Activated B cell treated with CpG ODN at 0.5 μM for 24 hours (primary cell): ENCODE measurements at places on chromosomes 13 and 19. TPM values are rescaled to one million over a fixed set of nuclear protein-coding genes. Genes with fewer than 3 reads are reported as not detected.

Gene C19orf85
- total RNA-seq, result not detected in 2 replicates

- peaks cover 35% of the 10 kb centered on the region for H3K4me1 ChIP-seq
- no peaks in the 10 kb centered on the region for H3K36me3 ChIP-seq
- peak overlapping the region; percentile 79 for H3K4me3 ChIP-seq
Measured at GRCh38 chr19:18435178-18435841, 2.6 kb downstream of the ISYNA1 start.

Gene SULT2A1
- not detected in 2 replicates for total RNA-seq

GRCh38 chr13:31950111-31950815 is 81.3 kb upstream of the FRY start:
- H3K36me3 ChIP-seq, result no peaks in the 10 kb centered on the region
- H3K4me1 ChIP-seq, result peaks cover 17% of the 10 kb centered on the region
- no peak overlapping the region for H3K4me3 ChIP-seq
- no peaks in the 10 kb centered on the region for H3K27me3 ChIP-seq

- H3K4me1 ChIP-seq, result no peaks in the 10 kb centered on the region
- no peaks in the 10 kb centered on the region for H3K36me3 ChIP-seq
- no peak for DNase-seq
- no peak overlapping the region for H3K4me3 ChIP-seq
Measured at GRCh38 chr13:105519771-105520170, 1015.7 kb downstream of the EFNB2 start.

DNA sequence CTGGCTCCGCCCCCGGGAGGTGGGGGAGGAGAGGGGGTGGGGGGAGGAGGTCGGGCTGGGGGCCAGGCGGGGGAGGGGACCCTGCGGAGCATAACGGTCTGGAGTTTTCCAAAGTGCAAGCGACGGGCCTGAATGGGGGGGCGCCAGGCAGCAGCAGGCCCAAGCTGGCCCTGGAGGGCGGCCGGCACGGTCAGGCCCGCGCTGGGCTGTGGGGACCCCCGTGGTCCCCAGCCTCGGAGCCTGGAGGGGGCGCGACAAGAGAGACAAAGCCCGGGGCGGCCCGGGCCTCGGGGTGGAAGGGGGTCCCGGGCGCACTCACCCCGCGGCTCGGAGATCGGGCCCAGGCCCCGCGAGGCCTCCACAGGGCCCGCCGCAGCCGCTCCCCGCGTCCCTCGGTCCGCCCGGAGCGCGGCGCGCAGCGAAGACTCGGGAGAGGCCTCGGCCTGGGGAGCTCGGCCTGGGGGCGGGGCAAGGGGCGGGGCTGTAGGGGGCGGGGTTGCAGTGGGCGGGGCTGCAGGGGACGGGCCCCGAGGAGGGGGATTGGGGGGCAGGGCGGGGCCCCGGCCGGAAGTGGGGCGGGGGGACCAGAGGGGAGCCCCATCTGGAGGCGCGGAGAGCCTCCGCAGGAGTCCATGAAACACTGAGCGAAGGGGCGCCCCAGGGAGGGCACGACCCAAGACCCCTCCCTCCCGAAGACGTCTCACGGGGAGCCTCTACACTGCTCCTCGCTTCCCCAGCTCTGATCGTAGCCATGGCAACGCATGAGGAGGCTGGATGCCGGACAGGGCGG is 47.6 kb downstream of the PTPRS start:
- no peak overlapping the region for H3K27ac ChIP-seq
- peak overlapping the region; percentile 75 for H3K4me3 ChIP-seq
- peaks cover 22% of the 10 kb centered on the region for H3K4me1 ChIP-seq
- H3K27me3 ChIP-seq, result peaks cover 18% of the 10 kb centered on the region
- peak; percentile 43 for DNase-seq
- no peaks in the 10 kb centered on the region for H3K36me3 ChIP-seq

Gene GFY
- not detected in 2 replicates for total RNA-seq

Gene KCNN1
- 0.17 TPM in 1 of 2 replicates, not detected in the other for total RNA-seq

Gene TTC9B
- not detected in 2 replicates for total RNA-seq
